B cell (primary cell): ENCODE measurements at places on chromosomes 6 and 20. TPM values are rescaled to one million over a fixed set of nuclear protein-coding genes. Genes with fewer than 3 reads are reported as not detected.

DNA sequence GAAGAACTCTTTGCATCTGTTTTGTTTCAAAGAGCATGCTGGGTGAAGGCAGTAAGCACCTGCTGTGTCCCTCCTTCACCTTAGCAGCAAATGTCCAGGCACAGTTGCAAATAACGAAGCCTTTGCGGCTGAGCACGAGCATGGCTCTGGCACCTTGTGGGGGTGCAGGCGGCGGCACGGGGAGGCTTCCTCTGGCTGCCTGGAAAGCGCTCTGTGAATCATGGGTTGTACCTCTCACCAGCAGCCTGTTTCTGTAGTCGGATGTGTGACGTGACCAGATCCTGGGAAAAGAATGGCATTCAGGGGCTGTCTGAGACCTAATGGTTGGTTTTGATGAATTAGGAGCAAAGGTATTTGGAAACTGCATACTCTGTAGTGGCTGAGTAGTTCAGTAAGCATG, 144.8 kb downstream of the DTNBP1 start:
- no peaks in the 10 kb centered on the region for H3K27me3 ChIP-seq
- no peak for DNase-seq
- no peaks in the 10 kb centered on the region for H3K4me1 ChIP-seq
- H3K4me3 ChIP-seq, result no peak overlapping the region
- H3K36me3 ChIP-seq, result peaks cover 96% of the 10 kb centered on the region

DNA sequence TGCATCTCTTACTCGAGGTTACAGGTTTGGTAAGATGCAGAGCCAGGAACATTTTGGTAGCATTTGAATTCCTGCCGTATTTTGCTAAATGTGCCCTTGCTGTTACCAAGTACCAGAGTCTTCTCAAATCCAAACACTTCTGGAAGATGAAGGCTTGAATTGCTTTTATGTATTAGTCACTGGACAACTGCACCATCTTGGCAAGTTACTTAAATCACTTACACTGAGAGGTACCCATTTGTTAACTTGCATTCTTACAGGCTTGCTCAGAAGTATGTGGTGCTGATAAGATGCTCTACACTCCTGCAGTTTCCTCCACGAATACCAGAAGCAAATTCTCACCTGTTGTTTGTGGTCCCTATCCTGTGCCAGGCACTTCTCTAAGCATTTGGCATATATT, 12.7 kb downstream of the IL22RA2 start:
- H3K4me1 ChIP-seq, result peaks cover 21% of the 10 kb centered on the region
- no peaks in the 10 kb centered on the region for H3K36me3 ChIP-seq
- H3K27ac ChIP-seq, result no peak overlapping the region
- H3K27me3 ChIP-seq, result no peaks in the 10 kb centered on the region

GRCh38 chr6:7106752-7107577, 796 bp upstream of the RREB1 start:
- H3K27ac ChIP-seq, result peak overlapping the region; percentile 88
- peak; percentile 80 for DNase-seq
- H3K36me3 ChIP-seq, result no peaks in the 10 kb centered on the region

- no peaks in the 10 kb centered on the region for H3K27me3 ChIP-seq
- H3K4me1 ChIP-seq, result no peaks in the 10 kb centered on the region
- no peak for DNase-seq
- H3K27ac ChIP-seq, result no peak overlapping the region
- no peaks in the 10 kb centered on the region for H3K36me3 ChIP-seq
- H3K4me3 ChIP-seq, result no peak overlapping the region
These were observed 44.9 kb upstream of the MTRF1L start for GRCh38 chr6:153047386-153047785.

GRCh38 chr6:14674867-14675648, 557.5 kb downstream of the CD83 start:
- no peaks in the 10 kb centered on the region for H3K36me3 ChIP-seq
- no peak overlapping the region for H3K27ac ChIP-seq
- no peak overlapping the region for H3K4me3 ChIP-seq
- H3K27me3 ChIP-seq, result no peaks in the 10 kb centered on the region
- peaks cover 4% of the 10 kb centered on the region for H3K4me1 ChIP-seq

- peaks cover 82% of the 10 kb centered on the region for H3K4me1 ChIP-seq
- peaks cover 10% of the 10 kb centered on the region for H3K36me3 ChIP-seq
- peak; percentile 24 for DNase-seq
- no peaks in the 10 kb centered on the region for H3K27me3 ChIP-seq
- peak overlapping the region; percentile 15 for H3K4me3 ChIP-seq
These were observed 41.0 kb downstream of the PLEKHG1 start for GRCh38 chr6:150640556-150641209.

PNPLA1 gene
- total RNA-seq, result 0.12 and 0.32 TPM in 2 replicates

LHFPL5 gene
- total RNA-seq, result not detected in 2 replicates
